ENCODE measurements at places on chromosomes 11 and 22. TPM values are rescaled to one million over a fixed set of nuclear protein-coding genes. Genes with fewer than 3 reads are reported as not detected.

Gene MUC5B
- total RNA-seq, result 0.19 TPM

Gene SLC22A8
- total RNA-seq, result not detected

Gene SIDT2
- 6.9 TPM for total RNA-seq

Gene CD3D
- total RNA-seq, result 11.8 TPM

Gene CALCA
- total RNA-seq, result not detected

Gene NAALAD2
- total RNA-seq, result not detected

Gene OR4A16
- total RNA-seq, result not detected

Gene DPP3
- total RNA-seq, result 49.2 TPM

Gene OR2AT4
- not detected for total RNA-seq

Gene PLA2G3
- total RNA-seq, result 27.0 TPM

Gene PGAP2
- total RNA-seq, result 25.6 TPM

Gene CATSPERZ
- total RNA-seq, result not detected

Gene C11orf91
- not detected for total RNA-seq

Gene P2RY6
- 1.2 TPM for total RNA-seq

Gene SLCO2B1
- 13.1 TPM for total RNA-seq

Gene BIK
- 15.6 TPM for total RNA-seq

Gene SULT4A1
- not detected for total RNA-seq

Gene VSIG10L2
- total RNA-seq, result under 0.01 TPM

Gene DTX4
- 5.5 TPM for total RNA-seq

Gene NPTXR
- total RNA-seq, result 0.42 TPM

Gene SCUBE2
- total RNA-seq, result 3.7 TPM

Gene CRYAB
- 29.8 TPM for total RNA-seq

Gene KLHDC7B
- total RNA-seq, result 0.42 TPM

Gene CNTF
- 0.53 TPM for total RNA-seq

Gene ZFPL1
- 24.0 TPM for total RNA-seq

Gene THY1
- 0.57 TPM for total RNA-seq

Gene NPAS4
- total RNA-seq, result 0.38 TPM

Gene KCNJ11
- 1.6 TPM for total RNA-seq

Gene PACSIN2
- total RNA-seq, result 46.0 TPM

Gene CELSR1
- total RNA-seq, result 50.6 TPM

Gene OR51B4
- not detected for total RNA-seq

Gene FOLH1
- total RNA-seq, result 7.4 TPM

Gene KRTAP5-8
- not detected for total RNA-seq

Gene MYO7A
- 4.0 TPM for total RNA-seq

Gene LRP5
- 13.7 TPM for total RNA-seq

Gene YPEL1
- 8.5 TPM for total RNA-seq

Gene OAF
- total RNA-seq, result 49.0 TPM

Gene FUT4
- total RNA-seq, result 1.5 TPM

Gene MUC2
- total RNA-seq, result not detected

Gene MEI1
- 0.30 TPM for total RNA-seq

Gene JHY
- total RNA-seq, result 3.4 TPM

Gene CNGA4
- 0.38 TPM for total RNA-seq

Gene IGLL5
- total RNA-seq, result not detected

Gene C11orf21
- 0.94 TPM for total RNA-seq

Gene TUBA8
- 0.57 TPM for total RNA-seq

Gene VPREB1
- not detected for total RNA-seq

Gene GAL3ST3
- total RNA-seq, result not detected

Gene PRAME
- not detected for total RNA-seq
